ENCODE measurements at places on chromosomes 1 and 21. TPM values are rescaled to one million over a fixed set of nuclear protein-coding genes. Genes with fewer than 3 reads are reported as not detected.

Gene TMEM82
- total RNA-seq = not detected

Gene SLC9C2
- total RNA-seq = not detected

Gene MRPS14
- total RNA-seq = 15.2 TPM

GRCh38 chr1:161200421-161200991 lies 1.7 kb upstream of the ADAMTS4 start:
- DNase-seq = peak; percentile 34

DNA sequence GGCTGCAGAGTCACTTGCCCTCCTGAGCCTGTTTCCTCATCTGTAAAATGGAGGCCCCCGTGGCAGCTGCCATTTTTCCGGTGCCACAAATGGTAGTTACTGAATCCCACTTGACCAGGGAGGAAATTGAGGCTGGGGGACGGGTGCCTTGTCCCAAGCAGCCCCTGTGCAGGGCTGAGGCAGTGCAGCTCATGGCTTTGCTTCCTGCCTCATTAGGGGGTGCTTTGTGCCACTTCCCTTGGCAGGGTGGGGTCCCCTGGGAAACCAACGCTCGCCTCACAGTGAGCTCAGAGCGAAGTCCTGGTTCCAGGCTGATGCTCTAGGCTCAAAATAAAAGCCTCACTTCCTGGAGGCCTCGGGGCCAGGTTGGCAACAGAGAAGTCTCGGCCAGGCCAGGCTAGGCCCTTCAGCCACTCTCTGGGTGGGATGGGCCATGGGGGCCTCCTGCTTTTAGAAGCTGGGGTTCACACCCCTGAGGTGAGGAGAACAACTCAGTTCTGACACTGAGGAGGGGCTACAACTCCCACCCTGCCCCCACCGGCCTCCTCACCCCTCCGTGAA lies 6.8 kb downstream of the LAPTM5 start:
- peak; percentile 60 for DNase-seq

GRCh38 chr1:183484254-183484653 lies 12.0 kb downstream of the SMG7 start:
- DNase-seq = no peak

DNA sequence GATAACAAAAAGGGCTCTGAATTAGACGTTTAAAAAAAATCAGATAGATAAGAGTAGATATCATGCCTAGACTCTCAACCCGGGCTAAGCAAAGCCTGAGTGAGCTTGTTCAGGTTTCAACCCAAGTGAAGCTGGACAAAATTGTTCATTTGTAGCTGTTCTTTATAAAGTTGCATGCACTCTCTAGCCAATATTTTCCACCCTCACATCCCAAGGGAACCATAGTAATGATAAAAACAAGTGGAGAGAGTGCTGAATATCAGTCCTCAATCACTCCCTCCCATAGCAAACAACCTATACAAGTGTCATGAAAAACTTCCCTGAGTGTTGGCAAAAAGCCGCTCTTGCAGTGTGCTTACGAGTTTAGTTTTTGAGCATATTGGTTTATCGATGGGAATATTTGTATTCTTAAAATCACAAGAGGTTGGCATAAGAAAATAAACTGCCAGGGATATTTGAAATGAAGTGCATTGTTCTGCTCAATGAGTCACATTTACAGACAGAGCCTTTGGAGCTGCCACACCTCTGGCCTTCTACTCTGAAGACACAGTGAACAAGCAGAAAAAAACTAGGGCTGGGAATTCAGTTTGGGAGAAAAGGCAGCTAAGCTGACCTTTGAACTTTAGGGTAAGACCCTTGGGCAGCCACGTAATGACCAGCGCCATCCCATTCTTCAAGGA lies 2.2 kb upstream of the CLCA2 start:
- DNase-seq = no peak

Measured in CD4-positive, CD25-positive, alpha-beta regulatory T cell (primary cell).